ENCODE measurements at places on chromosomes 1 and 21.
A peak's percentile ranks its signal among the peaks of the same experiment; 100 is the strongest.

- DNase-seq: no peak
Measured at GRCh38 chr1:207067665-207068064, 14.6 kb downstream of the PFKFB2 start.

DNA sequence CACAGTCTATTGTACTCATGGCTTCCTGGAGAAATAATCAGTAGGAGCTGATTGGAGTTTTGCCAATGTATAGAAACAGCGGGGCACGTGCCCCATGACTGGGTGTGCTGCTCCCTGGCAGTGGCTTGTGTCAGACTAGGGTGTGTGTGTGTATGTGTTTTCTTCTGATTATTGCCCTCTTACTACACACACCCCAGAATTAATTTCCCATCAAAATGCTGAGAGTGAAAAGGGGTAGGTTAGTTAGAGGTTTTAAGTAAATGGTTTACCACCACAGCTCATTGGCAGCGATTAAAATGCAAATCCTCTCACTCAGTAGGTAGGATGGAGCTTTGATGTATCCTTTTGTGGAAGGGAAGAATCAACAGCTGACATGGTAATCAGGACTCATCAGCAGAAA lies 29.9 kb downstream of the HHAT start:
- DNase-seq: no peak

- no peak for DNase-seq
Measured at GRCh38 chr1:77350012-77350770, 68.4 kb downstream of the AK5 start.

DNA sequence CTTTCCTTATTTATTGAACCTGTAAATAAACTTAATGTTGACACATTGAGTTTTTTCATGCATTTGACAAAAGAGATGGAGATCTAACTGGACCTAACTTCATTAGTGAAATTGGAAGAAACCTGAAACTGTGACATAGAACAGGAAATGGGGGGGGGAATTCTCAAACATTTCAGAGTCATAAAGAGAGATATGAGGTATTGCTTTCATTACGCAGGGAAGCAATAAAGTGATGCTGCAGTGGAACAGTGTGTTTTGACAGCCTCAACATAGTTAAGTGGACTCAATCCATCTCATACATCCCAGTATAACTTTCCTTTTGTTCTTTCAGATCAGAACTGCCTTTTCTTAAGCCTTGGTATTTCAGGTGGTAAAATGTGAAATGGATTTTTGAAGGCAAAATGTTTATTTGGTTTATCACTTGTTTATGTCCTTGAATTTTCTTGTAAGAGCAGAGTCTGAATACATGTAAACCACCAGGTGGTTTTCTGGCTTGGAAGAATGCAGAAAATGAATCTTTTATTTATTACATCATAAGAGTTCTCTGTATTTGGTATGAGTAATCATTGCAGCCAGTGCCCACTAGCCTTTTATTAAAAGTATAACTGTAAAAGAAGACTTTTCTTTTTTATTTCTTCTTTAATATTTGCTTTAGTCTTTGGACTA lies 132.5 kb downstream of the ZNF326 start:
- no peak for DNase-seq

DNA sequence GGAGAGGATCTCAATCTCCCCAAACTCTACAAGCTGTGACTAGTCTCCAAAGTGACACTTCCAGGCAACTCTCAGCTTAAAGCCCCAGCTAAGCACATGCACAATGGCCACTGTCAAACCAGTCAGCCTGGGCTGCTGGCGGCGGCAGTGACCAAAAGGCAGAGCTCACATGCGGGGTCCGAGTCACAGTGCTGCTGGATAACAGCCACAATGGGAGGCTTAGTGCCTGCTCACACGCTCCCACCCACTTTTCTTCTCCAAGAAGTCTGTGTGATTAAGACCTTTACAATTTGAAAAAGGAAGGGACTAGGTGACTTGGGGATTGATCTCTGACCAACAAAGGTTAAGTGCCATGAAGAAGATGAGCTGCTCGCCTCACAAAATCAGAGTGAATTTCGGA lies 16.8 kb downstream of the RIPK4 start:
- DNase-seq: no peak

- DNase-seq: no peak
Measured at GRCh38 chr1:8396083-8396785, 78.3 kb downstream of the SLC45A1 start.

DNA sequence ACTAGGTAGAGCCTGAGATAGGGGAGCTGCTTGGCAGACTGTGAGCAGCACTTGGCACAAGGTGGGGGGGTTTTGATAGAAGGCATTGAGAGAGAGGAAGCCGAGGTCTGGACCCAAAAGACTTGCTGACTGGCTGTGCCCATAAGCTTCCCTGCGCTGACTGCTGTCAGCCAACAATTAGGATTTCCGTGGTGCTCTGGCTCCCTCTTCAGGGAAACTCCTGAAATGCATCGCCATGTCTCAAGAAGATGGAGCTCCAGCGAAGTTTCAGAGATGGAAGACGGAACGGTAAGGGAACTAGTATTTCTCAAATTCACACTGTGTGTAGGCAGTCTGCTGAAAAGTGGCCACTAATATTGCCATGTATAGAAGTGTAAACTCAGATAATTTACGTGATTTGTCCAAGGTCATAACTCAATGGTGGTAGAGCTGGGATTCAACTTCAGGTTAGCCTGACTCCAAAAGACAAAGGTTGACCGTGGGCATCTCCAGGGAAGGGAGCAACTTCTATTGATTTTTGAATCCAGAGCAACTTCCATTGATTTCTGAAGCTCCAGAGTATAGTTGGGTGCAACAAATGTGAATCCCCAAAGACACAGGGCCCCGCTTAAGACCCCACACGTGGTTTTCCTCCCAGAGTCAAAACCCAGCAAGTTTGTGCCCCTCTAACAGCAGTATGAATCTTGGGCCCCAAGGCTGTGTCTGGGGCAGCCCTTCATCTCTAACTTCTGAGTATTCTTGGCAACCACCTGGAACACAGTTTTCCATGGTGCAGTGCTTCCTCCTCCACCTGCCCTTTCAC lies 44.5 kb upstream of the CRNN start:
- peak; percentile 76 for DNase-seq

GRCh38 chr1:57949168-57949567 lies 525.3 kb upstream of the DAB1 start:
- DNase-seq: no peak

GRCh38 chr1:60895252-60895651 lies 187.1 kb upstream of the NFIA start:
- DNase-seq: no peak

GRCh38 chr1:211524521-211524920 lies 32.6 kb upstream of the RD3 start:
- DNase-seq: no peak

GRCh38 chr1:24905355-24905978 lies 24.6 kb downstream of the RUNX3 start:
- DNase-seq: no peak

GRCh38 chr1:166379447-166379846 lies 212.6 kb upstream of the FAM78B start:
- peak; percentile 21 for DNase-seq

DNA sequence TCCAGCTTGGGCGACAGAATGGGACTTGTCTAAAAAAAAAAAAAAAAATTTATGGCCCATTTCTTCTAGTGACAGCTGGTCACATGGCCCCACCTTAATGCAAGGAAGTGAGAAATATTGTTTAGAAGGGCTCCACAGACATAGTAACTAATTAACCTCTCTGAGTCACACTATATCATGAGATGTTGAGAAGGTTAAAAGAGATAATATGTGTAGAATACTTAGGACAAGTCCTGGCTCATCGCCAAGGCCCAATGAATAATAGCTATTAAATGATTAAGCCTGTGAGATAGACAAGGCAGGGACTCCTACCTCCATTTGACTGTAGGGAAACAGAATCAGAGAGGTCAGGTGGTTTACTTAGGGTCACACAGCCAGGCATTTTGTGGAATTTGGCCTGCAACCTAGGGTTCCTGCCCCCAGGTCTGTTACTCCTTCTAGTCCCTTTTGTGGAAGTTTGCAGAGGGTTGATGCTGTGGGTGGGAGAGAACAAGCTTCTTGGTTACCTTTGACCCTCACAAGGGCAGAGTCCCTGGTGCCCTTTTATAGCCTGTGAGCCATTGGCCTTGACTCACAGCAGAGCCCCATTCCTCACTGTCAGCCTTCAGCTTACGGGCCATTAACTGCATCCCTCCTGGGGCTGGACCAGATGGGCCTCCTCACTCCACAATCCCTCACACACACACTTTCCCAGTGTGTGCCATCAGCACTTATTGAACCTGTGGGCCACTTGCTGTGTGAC lies 48.5 kb downstream of the OPRD1 start:
- DNase-seq: no peak

- DNase-seq: no peak
Measured at GRCh38 chr1:193476748-193477147, 290.3 kb upstream of the B3GALT2 start.

DNA sequence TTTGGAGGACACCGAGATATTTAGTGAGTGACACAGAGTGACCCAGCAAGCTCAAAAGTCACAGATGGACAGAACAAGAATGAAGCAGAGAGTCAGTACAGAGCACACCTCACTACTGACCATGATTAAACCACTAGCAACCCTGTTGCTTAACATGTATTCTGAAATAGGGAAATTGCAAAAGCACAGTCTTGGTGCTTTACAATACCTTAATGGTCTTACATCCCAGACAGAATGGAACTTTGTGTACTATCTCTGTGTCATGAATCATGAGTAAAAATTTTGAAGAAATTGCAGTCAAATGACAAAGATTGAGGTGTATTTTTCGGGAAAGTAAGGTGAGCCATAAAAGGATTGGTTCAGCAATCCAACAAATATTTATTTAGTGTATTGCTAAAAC lies 2.7 kb upstream of the SAMSN1 start:
- no peak for DNase-seq

- DNase-seq: no peak
Measured at GRCh38 chr1:112722601-112723510, 7.7 kb upstream of the PPM1J start.

DNA sequence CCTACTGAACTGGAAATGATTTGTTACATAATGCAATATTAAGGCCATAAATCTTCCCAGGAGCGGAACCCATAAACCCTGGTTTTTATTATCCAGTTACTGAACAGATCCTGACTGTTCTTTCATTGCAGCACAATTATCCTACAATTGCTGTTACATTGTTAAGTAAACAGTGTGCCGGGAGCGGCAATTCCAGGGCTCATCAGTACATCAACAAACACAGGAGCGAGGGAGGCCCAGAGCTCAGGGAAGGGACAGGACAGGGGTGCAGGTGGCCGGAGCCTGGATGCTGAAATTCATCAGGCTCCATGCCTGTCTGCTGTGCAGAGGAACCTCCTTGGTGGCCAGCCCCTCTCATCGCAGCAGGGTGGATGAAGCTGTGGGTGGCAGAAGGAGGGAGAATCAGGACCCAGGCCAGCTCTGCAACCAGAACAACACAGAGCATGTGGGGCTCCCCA lies 544.7 kb downstream of the NPHP4 start:
- DNase-seq: no peak

DNA sequence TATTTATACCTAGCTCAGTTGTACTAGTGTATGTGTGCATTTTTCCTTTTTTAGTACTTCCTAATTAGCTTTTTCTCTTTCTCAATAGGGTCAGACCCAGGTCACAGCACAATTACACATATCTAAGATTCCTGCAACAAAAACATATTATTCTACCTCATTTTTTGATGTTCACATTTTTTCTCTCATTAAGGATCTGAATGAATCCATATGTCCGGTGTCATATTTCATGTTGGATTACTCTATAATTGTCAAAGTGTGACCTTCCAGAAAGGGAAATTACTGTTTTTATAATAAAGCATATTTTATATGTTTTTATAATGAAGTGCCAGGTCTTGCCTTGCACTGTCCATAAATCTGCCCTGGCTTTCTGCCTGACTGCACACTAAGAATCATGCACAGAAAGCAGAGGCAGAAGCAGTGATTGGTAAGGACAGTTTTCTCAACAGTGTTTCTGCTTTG lies 143.7 kb downstream of the KCNT2 start:
- DNase-seq: no peak

DNA sequence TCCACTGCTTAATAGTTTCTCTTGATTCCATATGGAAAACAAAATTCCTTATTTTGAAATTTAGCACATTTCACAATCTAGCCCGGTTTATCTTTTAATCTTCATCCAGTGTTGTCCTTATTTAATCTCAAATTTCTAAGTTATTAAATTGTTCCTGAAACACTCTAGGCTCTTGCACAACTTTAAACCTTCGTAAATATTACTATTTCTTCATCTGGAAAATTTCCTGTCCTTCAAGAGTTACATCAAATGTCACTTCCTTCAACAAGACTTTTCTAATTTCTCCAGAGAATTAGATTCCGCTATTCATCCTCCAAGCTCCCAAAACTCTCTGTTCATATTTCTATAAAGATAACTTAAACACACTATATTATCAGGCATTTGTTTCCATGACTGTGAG lies 6.5 kb downstream of the FMO5 start:
- no peak for DNase-seq

- DNase-seq: no peak
Measured at GRCh38 chr1:147542569-147542897, 1.2 kb downstream of the BCL9 start.

- DNase-seq: peak; percentile 68
Measured at GRCh38 chr1:71046891-71047634, 553 bp downstream of the PTGER3 start.

- DNase-seq: no peak
Measured at GRCh38 chr1:235882816-235883215, 16.1 kb upstream of the LYST start.

GRCh38 chr1:101116006-101116405 lies 90.4 kb upstream of the DPH5 start:
- no peak for DNase-seq

DNA sequence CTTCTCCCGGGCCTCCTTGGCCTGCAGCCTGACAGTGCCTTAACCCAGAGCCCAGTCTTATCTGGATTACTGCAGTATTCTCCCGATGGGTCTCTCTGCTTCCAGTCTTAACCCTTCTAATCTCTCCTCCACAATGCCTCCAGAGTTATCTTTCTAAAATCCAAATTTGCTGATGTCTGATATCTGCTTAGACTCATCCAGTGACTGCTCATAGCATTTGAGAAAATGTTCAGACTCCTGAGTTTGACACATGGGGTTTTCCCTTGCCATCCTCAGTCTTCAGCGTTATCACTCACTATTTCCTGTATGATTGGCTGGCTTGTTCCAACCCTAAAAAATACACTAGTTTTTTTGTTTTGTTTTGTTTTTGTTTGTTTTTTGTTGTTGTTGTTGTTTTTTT lies 102.0 kb downstream of the FMN2 start:
- no peak for DNase-seq

GRCh38 chr1:7454895-7455784 lies 316.0 kb upstream of the VAMP3 start:
- DNase-seq: no peak

- no peak for DNase-seq
Measured at GRCh38 chr21:35475009-35475408, 425.9 kb upstream of the RUNX1 start.

DNA sequence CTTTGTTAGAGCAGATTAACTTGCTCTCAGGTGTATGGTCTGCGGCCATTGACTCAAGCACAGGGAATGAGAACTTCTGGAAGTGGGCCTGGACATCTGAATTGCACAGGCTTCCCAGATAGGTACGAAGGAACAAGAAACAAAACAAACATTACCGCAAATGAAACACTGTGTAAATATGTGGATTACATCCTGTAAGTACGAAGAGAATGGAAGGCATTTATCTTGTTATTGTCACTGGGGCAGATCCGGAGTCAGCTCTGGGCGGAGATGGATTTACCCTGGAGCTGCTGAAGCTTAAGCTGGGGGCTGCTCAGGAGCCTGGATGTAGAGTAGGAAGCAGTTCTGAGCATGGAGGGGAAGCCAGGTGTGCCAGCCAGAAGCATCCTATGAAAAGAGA lies 6.8 kb downstream of the HES2 start:
- DNase-seq: no peak

- no peak for DNase-seq
Measured at GRCh38 chr1:53644496-53644895, 94.5 kb downstream of the GLIS1 start.

GRCh38 chr1:245177071-245177900 lies 22.5 kb downstream of the KIF26B start:
- DNase-seq: no peak
